ENCODE measurements at places on chromosomes 3 and 15.

DNA sequence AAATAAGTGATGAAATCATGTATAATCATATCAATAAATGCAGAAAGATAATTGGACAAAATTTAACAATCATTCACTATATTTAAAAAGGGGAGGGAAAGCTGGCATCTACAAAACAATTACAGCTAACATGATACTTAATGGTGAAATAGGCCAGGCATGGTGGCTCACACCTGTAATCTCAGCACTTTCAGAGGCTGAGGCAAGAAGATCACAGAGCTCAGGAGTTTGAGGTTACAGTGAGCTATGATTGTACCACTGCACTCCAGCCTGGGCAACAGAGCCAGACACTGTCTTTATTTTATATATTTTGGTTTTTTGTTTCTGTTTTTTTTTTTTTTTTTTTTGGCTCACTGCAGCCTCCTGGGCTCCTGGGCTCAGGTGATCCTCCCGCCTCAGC is 12.1 kb downstream of the EDC3 start:
- no peak for DNase-seq

DNA sequence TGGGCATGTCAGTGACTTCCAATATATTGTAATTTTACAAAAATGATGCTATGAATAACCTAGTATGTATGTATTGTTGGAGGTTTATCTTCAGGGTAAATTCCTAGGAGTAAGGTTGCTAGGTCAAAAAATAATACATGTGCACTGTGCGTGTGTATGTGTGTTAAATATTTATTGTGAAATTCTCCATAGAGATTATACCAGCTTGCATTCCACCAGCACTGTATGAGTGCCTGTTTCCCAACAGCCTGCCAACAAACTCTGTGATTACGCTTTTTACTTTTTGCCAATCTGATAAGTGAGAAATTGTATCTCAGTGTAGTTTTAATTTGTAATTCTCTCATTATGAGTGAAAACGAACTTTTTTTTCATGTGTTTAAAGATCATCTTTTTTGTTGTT is 12.6 kb upstream of the IGF2BP2 start:
- DNase-seq: peak; percentile 36

DNA sequence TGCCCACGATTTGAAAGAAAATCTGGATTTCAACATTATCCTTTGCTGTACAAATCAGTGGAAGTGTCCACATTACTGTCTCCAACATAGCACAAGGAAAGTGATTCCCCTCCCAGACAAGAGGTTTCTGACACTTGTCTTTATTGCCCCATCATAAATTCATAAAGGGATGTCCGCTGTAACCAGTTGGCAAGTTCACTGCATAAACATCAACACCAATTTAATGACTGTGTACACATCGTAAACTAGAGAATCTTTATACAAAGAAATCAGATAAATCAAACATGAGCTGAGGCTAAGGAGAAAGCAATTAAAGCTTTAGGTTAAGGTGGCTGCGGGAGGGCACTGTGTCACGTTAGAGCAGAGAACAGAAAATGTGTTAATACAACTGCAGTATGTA is 129.8 kb downstream of the MEIS2 start:
- DNase-seq: no peak

DNA sequence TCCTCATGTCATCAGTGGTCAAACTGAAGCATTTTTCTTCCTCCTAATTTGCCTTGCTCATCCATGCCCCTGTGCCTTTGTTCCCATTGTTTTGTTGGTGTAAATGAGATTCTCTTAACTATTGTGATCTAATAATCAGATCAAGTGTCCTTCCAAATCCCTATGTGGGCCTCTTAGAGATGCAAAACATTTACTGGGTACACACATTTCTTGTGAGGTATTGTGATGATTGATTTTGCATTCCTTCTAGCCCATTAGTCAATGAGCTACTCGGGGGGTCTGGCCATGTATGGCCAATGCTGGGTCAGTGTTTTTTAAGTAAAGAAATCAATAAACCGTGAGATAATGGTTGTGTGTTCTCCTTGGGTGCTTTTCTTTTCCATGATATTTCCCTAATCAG is 580.4 kb downstream of the VGLL3 start:
- DNase-seq: no peak

GRCh38 chr3:88188436-88188835 is 38.7 kb downstream of the C3orf38 start:
- no peak for DNase-seq

- no peak for DNase-seq
Observed at GRCh38 chr15:42138968-42139386, 17.5 kb downstream of the PLA2G4F start.

DNA sequence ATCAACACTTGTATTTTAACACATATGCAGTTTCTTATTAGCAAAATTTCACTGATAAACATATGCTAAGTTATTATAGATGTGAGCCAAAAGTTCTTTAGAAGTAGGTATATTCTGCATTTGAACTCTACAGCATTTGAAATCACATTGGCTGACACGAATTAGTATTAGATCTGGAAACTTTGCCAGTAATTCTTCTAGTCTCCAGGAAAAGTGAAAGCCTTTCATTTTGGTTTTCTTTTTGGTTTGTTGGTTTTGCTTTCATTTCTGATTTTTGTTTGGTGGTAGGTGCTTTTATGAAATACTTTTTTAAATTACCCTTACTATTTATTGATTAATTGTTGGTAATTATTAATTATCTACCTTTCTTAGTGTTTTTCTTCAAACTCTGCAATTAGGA is 72.9 kb downstream of the RBMS3 start:
- DNase-seq: no peak

DNA sequence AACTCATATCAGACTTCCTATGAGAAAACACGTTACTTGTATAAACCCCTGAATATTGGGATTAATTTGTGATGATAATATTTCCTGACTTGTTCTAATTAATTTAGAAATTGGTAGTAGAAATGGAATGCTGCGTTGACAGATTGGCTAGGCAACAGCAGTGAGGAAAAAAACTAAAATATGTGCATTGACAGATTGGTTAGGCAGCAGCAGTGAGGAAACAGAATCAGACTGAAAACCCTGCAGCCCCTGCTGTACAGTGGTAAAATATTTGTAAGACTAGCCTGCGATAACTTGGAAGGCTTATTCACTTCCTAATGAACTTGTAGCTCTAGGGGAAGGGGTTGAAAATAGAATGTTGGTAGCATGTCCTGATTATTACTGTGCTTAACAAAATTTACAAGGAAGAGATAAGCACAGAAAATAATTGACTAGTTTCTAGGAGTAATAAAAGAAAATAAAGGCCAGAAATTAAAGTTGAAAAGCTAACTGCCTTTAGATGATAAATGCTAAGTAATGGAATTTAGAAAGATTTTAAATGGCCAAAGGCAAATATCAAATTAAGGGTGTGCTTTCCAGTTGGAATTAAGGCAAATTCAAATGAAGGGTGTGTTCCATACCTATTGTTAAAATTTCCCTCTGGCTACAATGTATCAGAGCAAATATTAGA is 29.9 kb upstream of the IL16 start:
- DNase-seq: no peak

DNA sequence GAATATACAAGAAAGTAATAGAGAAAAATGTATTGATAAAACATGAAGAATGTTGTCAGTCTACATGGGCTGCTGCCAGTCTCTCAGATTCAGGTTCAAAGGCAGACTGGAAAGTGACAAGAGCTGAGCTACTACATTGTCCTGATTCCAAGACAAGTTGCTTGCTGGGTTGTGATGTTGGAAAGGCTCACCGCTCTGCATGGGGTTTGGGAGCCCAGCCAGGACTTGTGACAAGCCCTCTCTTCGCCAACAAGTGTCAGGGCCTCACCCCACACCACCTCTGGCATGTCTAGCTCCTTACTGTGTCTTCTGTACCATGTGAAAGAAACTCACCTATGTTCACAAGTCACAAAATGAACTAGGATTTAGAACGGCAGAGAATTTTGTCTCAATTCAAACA is 43.0 kb upstream of the SH3GL3 start:
- DNase-seq: no peak

- DNase-seq: no peak
Observed at GRCh38 chr15:68432441-68433064, 590 bp upstream of the ITGA11 start.

DNA sequence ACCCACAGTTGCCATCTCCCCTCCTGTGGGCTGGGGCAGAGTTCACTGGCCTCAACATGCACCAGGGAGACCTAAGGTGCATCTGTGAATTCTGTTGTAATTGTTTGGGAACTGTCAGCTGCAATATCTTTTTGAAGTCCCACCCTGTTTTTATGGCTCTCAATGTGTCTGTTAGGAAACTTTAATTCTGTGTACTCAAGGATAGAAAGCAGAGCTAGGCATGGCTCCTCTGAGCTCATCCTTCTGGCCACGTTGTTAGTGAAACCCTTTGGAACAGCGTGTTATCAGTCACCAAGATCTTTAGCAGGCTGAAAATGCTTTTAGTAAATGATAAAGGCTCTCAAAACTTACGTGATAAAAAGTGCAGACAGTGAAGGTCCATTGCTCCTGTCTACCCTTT is 33.6 kb upstream of the MTMR10 start:
- DNase-seq: no peak
